ENCODE measurements at places on chromosomes 7 and 10. TPM values are rescaled to one million over a fixed set of nuclear protein-coding genes. Genes with fewer than 3 reads are reported as not detected.

Gene NPM3
- total RNA-seq: 105 TPM

Gene CHRM2
- total RNA-seq: 1.3 TPM

Gene NFE2L3
- 1.3 TPM for total RNA-seq

Gene UNCX
- total RNA-seq: not detected

Gene HABP2
- total RNA-seq: not detected

Gene ZNF727
- not detected for total RNA-seq

Gene VSTM4
- 9.3 TPM for total RNA-seq

Gene EBLN1
- not detected for total RNA-seq

Gene ANKRD30A
- total RNA-seq: not detected

Gene TMEM176B
- total RNA-seq: 2.2 TPM

Gene PRKG1
- total RNA-seq: 15.3 TPM

Gene ACADSB
- 3.4 TPM for total RNA-seq

Gene SFTPA2
- total RNA-seq: not detected

Gene HECW1
- total RNA-seq: 0.35 TPM

Gene PIK3AP1
- total RNA-seq: not detected

Gene WDFY4
- 0.12 TPM for total RNA-seq

Gene ZFYVE27
- total RNA-seq: 10.0 TPM

Gene KLHL7
- total RNA-seq: 18.6 TPM

Gene PRF1
- total RNA-seq: not detected

Gene RTKN2
- total RNA-seq: not detected

Gene CUZD1
- not detected for total RNA-seq

Gene PIP
- total RNA-seq: not detected

Gene CYP2C19
- total RNA-seq: not detected

Gene NSMCE4A
- total RNA-seq: 25.1 TPM

Gene ACHE
- 0.35 TPM for total RNA-seq

Gene CARD11
- total RNA-seq: 0.70 TPM

Gene FAM131B
- 2.9 TPM for total RNA-seq

Gene ZNF316
- total RNA-seq: 10.1 TPM

Gene PDCD11
- 18.9 TPM for total RNA-seq

Gene ZDHHC16
- total RNA-seq: 48.2 TPM

Gene MNX1
- total RNA-seq: not detected

Gene ZNF107
- 2.2 TPM for total RNA-seq

Gene SPDYE11
- total RNA-seq: not detected

Gene PCLO
- 0.12 TPM for total RNA-seq

Gene FAM25A
- not detected for total RNA-seq

Gene CLCN1
- not detected for total RNA-seq

Gene LEP
- 1.7 TPM for total RNA-seq

Gene GNAI1
- 44.3 TPM for total RNA-seq

Gene MYH16
- total RNA-seq: not detected

Gene ABCA13
- total RNA-seq: not detected

Gene MBL2
- not detected for total RNA-seq

Gene OR13A1
- total RNA-seq: not detected

Gene FBXO24
- total RNA-seq: 0.12 TPM

Gene TLX1
- not detected for total RNA-seq

Gene FAM204A
- 46.7 TPM for total RNA-seq

Gene CPED1
- 6.1 TPM for total RNA-seq

Gene MSMB
- total RNA-seq: not detected

Gene DLD
- total RNA-seq: 49.5 TPM

Gene C7orf57
- total RNA-seq: not detected

Gene ACTL6B
- not detected for total RNA-seq

Gene AFAP1L2
- 0.51 TPM for total RNA-seq

Gene ACSM6
- total RNA-seq: not detected

Gene GNA12
- 43.9 TPM for total RNA-seq

Gene BAIAP2L1
- total RNA-seq: 1.3 TPM

Gene SLC26A5
- not detected for total RNA-seq

Gene GATA3
- 0.35 TPM for total RNA-seq

Gene CFAP70
- total RNA-seq: 0.23 TPM

Gene LAMB1
- total RNA-seq: 662 TPM

Gene FOXI2
- not detected for total RNA-seq

Gene NPY4R2
- 0.47 TPM for total RNA-seq
